ENCODE measurements at places on chromosomes 2 and 18.

DNA sequence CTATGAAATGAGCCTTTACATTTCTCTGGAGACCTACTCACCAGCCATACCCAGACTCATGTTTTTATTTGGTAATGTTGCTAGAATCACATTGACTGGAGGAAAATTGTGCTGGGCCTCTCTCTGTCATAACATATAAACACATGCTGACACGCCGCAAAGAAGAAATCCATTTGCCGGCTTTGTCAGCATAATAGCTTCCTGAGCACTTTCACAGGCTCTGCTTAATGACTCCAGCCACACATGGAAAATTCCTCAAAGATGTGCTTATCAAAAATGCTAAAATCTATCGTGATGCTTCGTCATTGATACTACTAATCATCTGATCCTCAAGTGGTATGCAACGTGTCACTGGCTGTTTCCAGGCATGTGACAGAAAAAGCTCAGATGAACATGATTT lies 63.1 kb downstream of the RND3 start:
- DNase-seq, result no peak

DNA sequence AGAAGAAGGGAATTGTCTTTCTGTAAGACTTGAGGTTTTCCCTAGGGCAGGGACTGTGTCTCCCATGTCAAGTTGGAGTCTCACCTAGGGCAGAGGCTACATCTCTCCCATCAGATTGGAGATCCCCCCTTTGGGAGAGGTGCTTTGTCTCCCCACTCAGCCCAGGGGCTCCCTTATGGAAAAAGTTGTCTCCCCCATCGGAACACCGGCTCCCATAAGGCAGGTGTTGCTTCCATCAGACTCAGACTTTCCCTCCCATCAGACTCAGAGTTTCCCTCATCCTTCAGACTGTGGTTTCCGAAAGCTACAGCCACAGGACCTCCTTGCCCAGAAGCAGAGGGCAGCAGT lies 5.8 kb downstream of the ANKRD53 start:
- DNase-seq, result no peak

GRCh38 chr18:27825689-27826088 lies 351.2 kb downstream of the CDH2 start:
- no peak for DNase-seq

DNA sequence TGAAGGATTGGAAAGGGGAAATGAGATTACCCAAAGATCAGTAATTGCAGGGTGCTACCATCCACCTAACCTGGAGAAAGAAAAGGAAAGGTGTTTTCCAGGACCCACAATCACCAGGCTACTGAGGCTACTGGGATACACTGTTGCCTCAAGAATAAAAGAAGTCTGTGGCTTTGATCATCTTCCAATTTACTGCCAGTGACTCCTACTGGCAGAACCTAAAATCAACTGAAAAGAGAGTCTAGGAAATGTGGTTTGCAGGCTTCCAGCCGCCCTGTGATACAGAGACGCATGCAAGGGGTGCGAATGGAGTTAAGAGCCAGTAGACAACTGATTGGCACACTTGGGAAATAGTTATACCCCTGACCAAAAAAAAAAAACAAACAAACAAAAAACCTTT lies 16.6 kb upstream of the TTL start:
- DNase-seq, result no peak

DNA sequence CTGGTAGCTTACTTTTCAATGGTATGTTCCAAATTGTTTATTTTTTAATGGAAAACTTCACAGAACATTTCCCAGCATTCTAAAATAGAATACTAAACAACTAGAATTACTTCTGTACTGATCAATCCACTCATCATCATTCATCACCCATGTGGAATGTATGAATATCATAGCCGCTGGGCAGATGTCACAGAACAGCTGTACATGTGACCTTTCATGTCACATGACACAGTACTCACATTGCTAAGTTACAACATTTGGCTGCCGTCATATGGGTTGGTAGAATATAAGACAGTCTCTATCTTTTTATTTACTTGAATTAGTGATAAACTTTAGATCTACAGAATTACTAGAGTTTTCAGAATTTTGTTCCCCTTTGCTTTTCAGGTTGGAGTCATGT lies 387.6 kb downstream of the ZEB2 start:
- no peak for DNase-seq

- no peak for DNase-seq
Observed at GRCh38 chr2:21772624-21773023, 648.9 kb downstream of the TDRD15 start.

DNA sequence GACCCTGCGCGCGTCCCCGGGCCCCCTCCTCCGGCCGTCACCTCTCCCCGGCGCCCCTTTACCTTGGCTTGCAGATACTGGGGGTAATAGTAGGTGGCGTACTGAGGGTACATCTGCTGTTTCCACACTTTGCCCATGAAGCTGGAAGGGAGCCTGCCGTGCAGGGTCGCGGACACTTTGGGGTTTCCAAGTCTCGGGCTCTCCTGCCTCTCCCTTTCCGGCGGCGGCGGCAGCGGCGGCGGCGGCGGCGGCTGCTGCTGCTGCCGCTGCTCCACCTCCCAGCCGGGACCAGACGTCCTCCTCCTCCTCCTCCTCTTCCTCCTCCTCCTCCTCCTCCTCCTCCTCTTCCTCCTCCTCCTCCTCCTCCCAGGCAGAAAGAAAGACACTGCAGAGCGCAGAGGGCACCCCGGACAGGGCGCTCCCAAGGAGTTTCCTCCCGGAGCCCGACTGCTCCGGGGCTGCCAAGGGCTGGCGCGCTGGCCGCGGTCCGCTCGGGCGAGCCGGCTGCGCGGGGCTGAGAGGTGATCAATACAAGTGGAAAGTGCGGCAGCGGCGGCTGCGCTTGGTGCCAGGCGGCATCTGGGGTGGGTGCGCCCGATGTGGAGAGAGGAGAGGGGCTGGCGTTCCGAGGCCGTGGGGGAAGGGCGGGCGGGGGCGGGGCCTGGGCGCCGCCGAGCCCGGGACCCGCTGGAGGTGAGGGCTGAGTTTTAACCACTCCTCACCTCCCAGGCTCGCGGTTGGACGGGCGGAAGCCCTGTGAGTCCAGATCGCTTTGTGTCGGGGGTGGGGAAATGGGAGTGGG lies at the start of gene RBMS1:
Gene RBMS1 (minus strand): TSS at position 581 of the 802 bp plus-strand sequence. CDS start 444 bp downstream, at position 137.
- peak; percentile 47 for DNase-seq

GRCh38 chr2:229445019-229445418 lies 173.9 kb upstream of the PID1 start:
- DNase-seq, result no peak

- DNase-seq, result no peak
Observed at GRCh38 chr2:238987352-238987981, 139.6 kb downstream of the TWIST2 start.

GRCh38 chr2:102880731-102881130 lies 118.9 kb downstream of the TMEM182 start:
- no peak for DNase-seq

DNA sequence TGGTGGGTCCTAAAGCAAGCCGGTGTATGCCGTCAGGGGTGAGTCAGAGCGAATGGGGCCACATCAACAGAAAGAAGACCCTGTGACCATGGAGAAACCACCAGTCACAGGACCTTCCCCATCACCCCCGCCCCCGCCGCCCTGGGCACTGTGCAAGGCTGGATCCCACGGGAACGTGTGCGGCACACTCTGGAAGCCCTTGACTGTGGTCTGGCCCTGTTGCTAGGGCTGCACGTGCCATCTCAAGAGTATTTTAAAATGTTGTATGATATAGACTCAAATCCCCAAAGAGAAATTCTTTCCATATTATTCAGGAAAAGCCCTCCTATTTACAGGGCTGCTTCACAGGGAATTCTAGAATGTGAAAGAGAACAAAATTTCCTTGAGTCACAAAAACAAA lies 174.8 kb downstream of the BCL2 start:
- DNase-seq, result no peak

DNA sequence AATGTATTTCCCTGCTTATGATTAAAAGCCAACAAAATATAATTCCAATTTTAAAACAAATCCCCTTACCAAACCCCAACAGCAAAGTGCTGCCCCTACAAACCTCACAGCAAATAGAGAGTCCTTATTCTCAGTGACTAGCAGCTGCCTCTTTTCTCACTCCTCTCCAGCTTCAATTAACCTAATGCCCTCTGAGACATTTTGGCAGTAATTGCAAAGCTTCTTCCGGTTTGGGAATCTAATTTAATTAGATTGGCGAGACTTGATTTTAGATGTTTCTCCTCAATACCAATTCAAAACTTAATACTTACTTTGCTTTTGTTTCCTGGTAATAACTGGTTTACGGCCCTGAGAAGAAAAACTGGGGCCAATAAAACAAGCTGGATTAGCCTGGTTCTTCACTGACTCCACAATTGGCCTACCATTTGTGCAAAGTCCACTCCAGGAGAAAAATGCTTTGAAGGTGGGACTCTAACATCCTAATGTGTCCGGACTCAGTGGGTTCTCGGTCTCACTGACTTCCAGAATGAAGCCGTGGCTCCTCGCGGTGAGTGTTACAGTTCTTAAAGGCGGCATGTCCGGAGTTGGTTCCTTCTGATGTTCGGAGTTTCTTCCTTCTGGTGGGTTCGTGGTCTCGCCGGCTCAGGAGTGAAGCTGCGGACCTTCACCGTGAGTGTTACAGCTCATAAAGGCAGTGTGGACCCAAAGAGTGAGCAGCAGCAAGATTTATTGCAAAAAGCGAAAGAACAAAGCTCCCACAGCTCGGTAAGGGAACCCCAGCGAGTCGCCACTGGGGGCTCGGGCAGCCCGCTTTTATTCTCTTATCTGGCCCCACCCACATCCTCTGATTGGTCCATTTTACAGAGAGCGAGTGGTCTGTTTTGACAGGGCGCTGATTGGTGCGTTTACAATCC lies 52.8 kb downstream of the SLC35F5 start:
- no peak for DNase-seq
